ENCODE measurements at places on chromosomes 2 and 18.

DNA sequence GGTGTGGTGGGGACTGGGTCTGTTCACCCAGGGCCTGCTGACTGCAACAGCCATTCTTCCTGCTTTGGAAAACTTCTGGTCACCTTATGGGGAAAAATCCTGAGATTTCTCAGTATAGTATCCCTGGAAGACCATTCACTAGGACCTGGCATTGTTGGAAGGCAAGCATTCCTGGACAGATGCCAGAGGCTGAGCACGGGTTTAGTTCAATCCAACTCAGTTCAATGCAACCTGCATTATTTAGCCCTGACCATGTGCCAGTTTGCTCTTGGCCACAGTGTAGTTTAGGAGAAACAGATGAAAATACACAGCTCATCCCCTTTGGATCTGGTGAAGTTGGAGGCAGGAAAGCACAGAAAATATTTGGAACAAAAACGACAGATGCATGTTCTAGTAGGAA lies 95.9 kb downstream of the LPIN1 start:
- DNase-seq = no peak

- no peak for DNase-seq
These were observed 225.0 kb downstream of the FHOD3 start for GRCh38 chr18:36522509-36522908.

- DNase-seq = no peak
These were observed 263.5 kb downstream of the FHOD3 start for GRCh38 chr18:36561046-36561445.

GRCh38 chr2:105787376-105788318 lies 42.9 kb downstream of the NCK2 start:
- DNase-seq = no peak

DNA sequence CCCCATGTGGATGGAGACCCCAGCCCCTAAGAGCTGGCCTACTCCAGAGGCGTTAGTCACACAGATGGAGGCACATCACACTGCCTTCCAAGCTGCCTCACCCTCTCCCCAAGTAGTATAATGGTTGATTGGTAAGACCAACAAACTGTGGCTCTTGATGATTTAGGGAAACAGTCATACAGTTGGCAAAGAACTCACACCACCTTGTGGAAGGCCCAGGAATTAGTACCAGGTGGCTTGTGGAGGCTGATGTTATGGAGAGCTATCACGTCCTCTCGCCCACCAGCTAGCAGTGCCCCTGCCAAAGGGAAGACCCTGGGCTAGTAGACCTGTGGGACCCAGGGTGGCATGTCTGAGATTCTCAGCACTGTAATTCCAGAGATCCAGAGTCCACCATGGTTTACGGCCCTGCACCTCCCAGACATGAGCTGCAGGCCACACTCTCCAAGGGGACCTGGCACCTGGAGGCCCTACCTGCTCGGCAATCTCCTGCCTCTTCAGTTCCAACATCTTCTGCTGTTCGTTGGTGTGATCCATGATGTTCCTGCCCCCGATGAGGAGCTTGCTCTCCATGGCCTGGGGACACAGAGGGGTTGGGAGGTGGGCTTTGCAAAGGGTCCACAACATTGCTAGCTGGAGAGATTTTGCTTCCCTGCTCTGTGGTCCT lies 26.3 kb downstream of the KIF3C start:
- no peak for DNase-seq

- peak; percentile 60 for DNase-seq
These were observed 217.1 kb downstream of the MREG start for GRCh38 chr2:215796140-215796855.

GRCh38 chr18:79507076-79507545 lies 111.4 kb downstream of the NFATC1 start:
- peak; percentile 36 for DNase-seq

DNA sequence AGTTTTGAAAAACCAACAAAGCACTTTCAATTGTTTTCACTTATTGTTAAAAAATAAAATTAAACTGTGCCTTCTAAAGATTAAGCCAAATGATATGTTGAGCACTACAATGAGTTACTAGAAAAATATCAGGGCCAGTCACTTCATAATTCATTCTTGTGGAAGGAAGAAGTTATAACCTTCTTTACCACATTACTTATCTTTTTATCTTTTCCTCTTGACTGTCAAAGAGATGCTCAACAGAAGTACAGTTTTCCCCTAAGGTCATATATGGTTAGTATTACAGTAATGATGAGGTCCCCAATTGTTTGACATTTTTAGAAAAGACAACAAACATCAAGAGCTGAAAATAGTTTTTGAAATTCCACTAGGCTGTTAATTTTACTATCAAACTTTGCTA lies 9.4 kb downstream of the PELI1 start:
- DNase-seq = no peak

DNA sequence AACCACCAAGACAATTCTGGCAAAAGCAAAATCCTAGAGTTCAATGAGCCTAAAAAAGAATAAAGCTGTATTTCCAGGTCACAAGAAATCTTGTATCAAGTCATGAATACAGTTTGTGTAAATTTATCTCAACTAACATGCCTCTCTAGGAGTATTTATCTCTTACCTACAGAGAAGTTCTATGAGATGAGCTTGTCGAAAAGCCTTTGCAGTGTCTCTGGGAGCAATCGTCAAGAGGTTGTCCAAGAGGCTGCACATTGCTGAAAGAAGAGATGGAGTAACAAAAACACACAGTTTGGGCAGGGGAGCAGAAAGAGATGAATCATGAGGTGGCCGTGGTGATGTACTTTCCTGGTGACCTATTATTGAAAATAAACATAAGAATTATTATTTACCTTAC lies 112.0 kb upstream of the CD226 start:
- no peak for DNase-seq

DNA sequence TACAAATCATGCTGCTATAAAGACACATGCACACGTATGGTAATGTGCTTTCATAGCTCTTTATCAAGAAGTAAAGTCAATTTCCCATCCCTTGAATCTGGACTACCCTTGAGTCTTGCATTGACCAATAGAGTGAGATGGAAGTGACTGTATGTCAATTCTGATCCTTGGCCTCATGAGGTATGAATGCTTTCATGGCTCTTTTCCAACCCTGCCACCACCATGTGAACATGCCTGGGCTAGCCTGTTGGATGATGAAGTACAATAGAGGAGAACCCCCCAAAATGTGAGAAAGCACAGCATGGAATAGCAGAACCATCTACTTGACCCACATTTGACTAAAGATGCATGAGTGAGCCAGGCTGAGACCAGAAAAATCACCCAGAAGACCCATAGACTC lies 237.0 kb downstream of the NYAP2 start:
- no peak for DNase-seq

DNA sequence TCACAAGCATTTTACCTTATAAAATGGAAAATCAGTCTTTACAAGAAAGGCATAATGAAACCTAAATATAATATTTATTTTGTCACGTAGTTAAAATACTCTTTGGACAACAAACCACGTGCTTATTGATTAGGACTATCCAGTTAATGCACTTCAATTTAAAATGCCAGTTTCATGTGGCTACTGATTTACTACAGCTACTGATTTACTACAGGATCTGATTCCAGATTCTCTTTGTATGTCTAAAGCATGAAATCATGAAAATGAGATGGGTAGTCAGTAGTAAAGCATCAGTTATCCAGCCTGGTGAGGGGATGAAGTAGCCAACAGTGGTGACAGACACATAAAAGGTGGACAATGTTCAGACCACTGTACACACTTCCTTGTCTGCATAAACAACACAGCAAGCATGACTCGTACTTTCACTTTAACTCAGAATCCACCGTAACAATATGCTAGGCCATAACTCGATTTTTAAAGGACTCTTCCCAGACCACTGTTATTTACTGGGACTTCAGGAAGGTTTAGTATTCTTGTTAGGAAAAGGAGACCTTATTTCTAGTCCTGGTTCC lies 24.9 kb downstream of the ACAA2 start:
- DNase-seq = no peak

All from stromal cell of bone marrow (primary cell).